ENCODE measurements at places on chromosomes 16 and 17.

DNA sequence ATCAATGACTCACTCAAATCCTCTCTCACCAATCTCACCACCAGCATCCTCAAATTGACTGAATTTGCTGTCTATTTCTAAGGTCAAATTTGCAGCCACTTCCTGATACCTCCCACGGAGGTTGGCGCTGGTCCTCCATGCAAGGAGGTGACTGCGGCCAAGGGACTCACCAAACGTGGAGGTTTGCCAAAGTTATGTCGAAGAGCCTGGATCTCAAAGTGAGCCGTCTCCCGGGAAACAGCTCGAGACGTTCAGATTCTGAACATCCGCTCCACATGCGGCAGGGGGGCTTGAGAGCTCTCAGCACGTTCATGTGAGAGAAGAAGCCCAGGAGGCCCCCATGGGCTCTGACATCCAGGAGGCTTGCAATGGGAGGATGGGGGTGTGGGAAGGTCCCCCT, 22.6 kb downstream of the LGALS3BP start:
- no peak for DNase-seq

GRCh38 chr16:84607694-84608093, 10.2 kb downstream of the COTL1 start:
- no peak for DNase-seq

DNA sequence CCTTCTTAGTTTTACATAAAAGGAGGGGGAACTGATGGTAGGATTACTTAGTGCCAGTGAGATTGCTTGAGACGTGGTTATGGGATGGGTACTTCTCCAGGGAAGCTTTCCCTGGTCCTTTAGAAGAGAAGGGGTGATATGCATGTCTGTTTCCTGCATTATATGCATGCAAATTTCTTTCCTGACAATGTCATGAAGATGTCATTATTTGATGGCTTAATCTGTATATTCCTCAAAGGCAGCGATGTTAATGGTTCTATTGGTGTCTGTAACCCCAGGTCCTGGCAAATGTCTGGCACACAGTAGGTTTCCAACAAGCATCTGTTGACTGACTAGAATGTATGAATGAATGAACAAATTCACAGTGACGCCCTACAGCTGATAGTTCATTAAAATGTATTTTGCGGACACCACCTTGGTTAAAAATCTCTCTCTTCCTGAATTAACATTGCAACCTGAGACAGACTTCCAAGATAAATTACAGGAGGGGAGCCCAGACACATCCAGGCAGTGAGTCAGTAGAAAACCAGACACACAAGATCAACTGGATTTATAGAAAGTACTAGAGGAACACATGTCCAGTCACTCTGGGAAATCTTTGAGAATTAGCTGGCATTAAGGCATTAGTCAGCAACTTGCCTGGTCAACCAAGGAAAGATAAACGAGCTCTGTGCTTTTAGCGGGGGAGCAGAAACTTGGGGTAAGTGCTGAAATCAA, 293.4 kb downstream of the XYLT1 start:
- DNase-seq: no peak

DNA sequence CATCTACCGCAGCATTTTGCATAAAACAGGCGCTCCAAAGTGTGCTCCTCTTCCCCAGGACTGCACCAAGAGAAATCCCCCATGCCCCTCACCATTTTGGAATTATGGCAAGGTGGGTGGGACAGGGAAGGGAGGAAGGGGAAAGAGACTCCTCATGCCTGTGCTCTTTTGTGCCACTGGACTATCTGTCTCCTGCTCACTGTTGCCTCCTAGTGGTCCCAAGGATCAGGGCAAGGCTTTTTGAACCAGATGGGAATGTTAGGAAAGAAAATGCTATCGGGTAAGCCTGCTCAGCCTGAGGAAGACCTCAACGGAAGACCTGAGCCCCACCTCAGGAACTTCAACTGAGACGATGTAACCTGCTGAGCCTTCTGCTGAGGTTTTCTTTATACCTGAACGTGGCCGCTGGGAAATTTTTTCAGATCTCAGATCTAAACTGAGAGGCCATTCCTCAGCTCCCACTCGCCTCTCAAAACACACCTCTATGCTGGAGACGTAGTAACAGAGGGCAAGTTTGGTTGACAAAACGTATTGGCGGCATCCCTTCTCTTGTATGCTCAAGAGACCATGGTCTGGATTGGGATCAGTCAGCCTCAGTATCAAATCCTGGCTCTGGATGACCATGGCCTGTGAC, 58.3 kb downstream of the SPACA3 start:
- no peak for DNase-seq

DNA sequence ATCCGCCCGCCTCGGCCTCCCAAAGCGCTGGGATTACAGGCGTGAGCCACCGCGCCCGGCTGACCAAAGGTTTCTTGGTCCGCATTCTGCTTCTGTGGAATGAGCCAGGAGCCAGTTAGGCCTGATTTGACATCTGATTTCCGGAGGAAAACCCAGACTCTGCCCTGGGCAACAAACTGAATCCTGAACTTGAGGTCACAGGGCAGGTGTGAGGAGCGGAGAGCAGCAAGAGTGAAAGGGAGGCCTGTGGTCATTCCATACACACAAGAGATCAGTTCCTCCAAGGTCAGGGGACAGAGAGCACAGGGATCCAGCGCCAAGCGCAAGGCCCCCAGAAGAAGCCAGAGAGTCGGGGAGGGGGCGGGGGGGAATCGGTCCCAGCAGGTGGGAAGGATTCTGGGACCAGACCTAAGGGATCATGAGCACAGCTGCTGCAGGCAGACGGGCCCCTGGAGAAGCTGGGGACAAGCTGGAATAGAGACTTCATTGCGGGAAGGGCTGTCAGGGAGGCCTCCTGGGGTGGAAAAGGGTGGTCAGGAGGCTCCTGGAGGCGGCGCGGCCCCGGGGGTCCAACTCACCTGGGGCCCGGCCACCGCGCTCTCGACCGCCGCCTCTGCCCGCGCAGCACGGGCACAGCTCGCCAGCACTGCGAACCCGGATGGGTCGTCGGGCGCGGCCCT, 436 bp downstream of the SHPK start:
- DNase-seq: no peak

DNA sequence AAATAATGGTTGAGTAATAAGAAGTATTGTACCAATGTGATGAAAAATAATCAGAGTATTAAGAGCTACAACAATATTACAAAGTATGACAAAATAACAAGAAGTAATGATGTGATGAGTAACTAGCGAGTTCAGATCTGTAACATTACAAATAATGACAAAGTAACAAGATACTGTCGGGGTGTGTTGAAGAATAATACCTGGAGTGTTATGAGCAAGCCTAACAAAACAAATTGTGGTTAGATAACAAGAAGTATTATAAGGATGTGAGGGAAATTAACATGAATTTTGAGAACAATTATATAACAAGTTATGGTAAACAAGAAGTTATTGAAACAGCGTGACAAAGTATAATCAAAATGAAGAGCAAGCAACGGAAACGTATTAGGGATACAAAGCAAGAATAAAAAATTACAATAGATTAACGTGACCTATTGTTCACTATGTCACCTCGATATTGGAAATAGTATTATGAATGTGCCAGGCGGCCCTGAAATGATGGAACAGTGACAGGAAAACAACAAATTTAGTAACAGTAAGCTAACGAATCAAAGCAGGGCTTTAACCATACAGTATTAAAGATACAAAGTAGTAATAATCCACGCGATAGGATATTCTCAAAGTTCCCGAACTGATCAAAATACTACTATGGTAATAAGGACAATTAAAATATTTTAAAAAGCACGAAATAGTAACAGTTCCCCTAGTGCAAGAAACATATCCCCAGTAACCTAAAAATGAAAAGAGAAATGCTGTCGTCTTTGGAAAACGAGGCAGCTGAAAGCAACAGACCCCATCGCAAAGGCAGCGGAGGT, 1.6 kb downstream of the TBX4 start:
- DNase-seq: no peak

GRCh38 chr17:51908841-51909537, 249.5 kb downstream of the CA10 start:
- DNase-seq: no peak

GRCh38 chr16:72923757-72924156, 124.2 kb downstream of the ZFHX3 start:
- peak; percentile 30 for DNase-seq

DNA sequence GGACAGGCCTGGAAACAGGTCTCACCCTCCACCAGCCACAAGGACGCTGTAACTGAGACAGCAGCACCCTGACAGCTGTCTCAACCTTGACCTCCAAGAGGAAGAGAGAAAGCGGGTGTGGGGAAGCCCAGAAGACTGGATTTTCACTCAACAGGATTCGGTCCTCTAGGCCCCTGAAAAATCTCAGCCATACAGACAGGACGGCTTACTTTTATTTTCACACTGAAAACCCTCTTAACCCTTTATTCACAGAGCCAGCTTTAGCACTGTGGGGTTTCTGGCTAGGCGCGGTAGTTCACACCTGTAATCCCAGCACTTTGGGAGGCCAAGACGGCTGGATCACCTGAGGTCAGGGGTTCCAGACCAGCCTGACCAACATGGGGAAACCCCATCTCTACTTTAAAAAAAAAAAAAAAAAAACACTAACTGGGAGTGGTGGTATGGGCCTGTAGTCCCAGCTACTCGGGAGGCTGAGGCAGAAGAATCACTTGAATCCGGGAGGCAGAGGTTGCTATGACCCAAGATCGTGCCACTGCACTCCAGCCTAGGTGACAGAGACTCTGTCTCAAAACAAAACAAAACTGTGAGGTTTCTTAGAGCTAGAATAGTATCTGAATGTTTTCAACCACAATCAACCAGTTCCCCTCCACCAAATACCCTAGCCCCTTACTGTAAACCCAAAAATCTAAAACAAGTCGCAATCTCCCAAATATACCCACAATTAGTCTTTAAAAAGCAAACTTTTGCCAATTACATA, 5.3 kb downstream of the ANKRD11 start:
- no peak for DNase-seq

DNA sequence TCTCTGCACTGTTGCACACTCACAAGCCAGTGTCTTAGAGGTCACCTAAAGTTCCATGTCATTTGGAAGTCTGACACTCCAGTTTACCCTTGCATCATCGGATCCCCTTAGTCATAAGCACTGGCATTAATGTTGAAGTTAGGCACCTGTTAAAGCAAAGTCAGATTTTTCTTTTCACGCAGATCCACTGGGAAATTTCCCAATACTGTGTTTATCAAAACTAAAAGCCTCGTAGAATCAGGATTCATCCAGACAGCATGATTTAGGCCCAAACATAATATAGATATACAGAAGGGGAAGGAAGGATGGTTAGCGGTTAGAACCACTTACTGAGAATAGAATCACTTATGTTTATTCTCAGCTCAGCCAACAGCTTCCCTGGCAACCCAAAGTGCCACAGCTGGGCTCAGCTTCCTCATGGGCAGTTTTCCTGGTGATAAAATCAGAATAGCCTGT, 30.1 kb upstream of the HAPSTR1 start:
- no peak for DNase-seq

DNA sequence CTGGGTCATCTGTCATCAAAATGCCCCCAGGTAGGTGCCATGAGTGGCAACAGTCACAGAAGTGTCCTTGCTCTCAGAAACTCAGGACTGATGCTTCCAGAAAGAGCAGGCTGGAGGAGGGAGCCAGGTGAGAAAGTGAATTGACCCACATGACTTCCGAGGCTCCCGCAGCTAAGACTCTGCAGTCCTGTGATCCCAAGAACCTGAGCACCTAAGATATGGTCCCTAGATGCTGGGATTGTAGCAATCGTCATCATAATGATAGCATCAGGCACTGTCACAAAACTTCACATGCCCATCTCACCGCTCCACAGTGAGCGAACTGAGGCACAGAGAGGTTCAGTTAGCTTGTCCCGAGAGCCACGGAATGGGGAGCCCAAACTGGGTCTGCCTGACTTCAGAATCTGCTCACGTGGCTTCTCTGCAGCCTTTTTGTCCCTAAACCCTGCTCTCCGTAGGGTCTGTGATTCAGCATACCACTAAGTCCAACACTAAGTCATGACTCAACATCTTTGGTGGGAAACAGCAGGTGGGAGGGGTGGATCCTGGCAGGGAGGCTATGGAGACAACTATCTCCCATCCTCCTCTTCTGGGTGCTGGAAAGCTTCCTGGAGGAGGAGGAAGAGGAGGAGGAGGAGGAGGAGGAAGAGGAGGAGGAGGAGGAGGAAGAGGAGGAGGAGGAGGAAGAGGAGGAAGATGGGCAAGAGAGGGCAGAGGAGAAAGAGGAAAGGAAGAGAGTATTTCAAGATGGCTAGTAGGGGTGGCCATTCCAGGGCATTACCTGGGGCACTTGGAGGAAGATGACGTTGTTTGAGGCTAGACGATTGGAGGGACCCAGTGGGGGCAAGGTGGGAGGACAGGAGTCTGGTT, 55.5 kb upstream of the DLX4 start:
- no peak for DNase-seq

GRCh38 chr16:65306300-65306699, 184.4 kb upstream of the CDH11 start:
- no peak for DNase-seq

- no peak for DNase-seq
Observed at GRCh38 chr17:51706093-51706492, 445.7 kb downstream of the UTP18 start.

- no peak for DNase-seq
Observed at GRCh38 chr17:320139-320538, 32.5 kb downstream of the RPH3AL start.

Data from NCI-H2227 treated with DMSO at 0.1 percent for 48 hours (cell line).